Smooth muscle cell of trachea (primary cell): ENCODE measurements at places on chromosomes 1 and 21. TPM values are rescaled to one million over a fixed set of nuclear protein-coding genes. Genes with fewer than 3 reads are reported as not detected.

SPRR2E gene
- total RNA-seq: not detected in 2 replicates

ILDR2 gene
- under 0.01 and 0.17 TPM in 2 replicates for total RNA-seq

AGMAT gene
- 0.99 and 1.6 TPM in 2 replicates for total RNA-seq

ITLN1 gene
- total RNA-seq: not detected in 2 replicates

PALMD gene
- total RNA-seq: 1.7 and 2.0 TPM in 2 replicates

CD247 gene
- not detected in 2 replicates for total RNA-seq
